Activated CD8-positive, alpha-beta memory T cell treated with anti-CD3 and anti-CD28 coated beads for 4 hours (primary cell): ENCODE measurements at places on chromosomes 1 and 21.
A peak's percentile ranks its signal among the peaks of the same experiment; 100 is the strongest.

DNA sequence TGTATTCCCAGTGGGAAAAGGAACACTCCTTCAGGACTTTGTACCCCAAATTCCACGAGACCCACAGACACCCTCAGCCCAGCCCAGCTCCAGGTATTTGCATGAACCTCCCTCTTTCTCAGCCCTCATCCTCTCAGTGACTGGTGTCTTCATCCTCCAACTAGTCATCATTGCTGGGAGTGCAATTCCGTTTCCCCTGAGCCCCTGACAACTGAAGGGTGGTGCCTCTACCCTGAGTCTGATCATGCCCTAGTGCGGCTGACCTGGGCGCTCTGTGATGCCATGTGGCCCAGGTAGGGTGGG, 3.8 kb upstream of the ZNF692 start:
- no peak for DNase-seq

- no peak for DNase-seq
These were observed 54.1 kb downstream of the ETS2 start for GRCh38 chr21:38859852-38860251.

- no peak for DNase-seq
These were observed 6.9 kb downstream of the RGS4 start for GRCh38 chr1:163076044-163076443.

- DNase-seq, result no peak
These were observed 466.1 kb downstream of the KCNT2 start for GRCh38 chr1:196142111-196142640.

DNA sequence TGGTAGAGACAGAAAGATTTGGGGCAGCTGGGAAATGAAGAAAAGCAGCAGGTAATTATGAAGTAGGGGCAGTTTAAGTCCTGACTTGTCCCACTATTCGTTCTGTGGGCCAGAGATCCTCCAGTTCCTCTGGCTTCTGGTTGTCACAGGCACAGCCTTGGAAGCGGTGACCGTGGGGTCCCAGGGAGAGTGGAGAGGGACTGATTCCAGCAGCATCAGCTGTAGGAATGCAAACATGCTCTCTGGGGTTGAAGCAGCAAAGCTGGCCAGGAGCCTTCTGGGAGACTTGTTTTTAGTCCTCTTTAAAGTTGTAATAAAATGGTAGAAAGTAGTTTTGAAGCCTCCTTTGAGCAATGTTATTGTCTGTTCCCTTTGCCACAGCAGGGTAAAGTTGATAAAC, 488.0 kb downstream of the LMO4 start:
- DNase-seq, result no peak

GRCh38 chr21:38012672-38013071, 96.4 kb upstream of the KCNJ6 start:
- DNase-seq, result no peak

DNA sequence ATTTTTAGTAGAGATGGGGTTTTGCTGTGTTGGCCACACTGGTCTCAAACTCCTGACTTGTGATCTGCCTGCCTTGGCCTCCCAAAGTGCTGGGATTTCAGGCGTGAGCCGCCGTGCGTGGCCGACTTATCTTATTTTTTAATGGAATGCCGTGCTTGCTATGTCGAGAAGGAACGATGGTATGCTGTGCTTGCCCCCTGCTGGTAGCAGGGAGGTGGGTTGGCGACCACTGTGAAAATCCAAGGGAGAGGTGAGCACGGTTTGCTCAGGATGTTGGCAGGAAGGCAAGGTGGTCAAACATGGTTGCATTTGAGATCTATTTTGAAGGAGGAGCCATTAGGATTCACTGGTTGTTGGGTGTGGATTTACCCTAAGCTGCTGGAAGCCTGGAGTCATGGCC, 45.8 kb upstream of the RCC2 start:
- no peak for DNase-seq

DNA sequence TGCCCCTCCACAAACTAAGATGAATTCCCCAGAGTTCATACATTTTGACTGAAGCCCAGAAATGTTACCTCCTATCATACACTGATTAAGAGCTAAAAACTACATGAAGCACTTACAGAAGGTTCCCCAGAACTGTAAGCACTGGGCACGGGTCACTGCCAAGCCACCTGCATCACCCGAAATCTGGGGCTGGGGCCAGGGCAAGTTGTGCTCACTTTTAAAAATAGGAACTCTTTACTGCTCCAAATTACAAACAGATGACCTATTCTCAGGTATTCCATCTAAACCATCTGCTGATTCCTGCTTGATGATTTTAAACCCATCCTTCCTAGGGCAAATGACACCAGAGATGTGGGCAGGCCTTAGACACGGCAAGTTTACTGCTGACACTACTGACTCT, 4.8 kb downstream of the SETD4 start:
- DNase-seq, result no peak

DNA sequence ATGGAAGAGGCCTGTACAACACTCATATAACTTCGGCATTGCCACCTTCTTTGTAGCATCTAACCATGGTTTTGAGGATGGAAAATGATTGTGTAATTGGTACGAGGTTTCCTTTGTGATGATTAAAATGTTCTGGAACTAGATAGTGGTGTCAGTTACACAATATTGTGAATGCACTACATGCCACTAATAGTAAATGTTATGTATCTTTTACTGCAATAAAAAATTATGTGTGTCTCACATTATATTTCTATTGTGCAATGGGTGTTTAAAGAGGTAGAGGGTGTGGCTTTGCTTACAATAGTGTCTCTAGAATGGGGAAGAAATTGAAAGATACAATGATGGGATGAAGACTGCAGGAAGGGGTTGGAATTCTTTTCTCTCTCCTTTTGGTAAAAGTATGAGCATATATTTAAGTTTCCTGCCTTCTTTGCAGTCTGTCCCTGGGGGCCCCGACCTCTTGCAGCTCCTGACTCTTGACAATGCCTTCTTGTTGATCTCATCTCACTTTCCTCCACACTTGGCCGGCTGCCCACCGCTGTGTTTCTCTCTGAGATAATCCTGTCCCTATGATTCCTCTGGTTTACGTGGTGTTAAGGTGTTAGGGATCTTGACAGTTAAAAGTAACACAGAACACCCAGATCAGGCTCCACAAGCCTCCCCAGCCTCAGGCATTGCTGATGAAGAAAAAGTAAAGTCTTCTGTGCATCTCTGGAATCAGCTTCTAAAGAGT, 39.3 kb downstream of the MTARC1 start:
- no peak for DNase-seq

GRCh38 chr1:246482805-246483568, 24.1 kb downstream of the SMYD3 start:
- no peak for DNase-seq

- DNase-seq, result no peak
These were observed 236.6 kb downstream of the DSCAM start for GRCh38 chr21:40610345-40610744.

- no peak for DNase-seq
These were observed 542.5 kb upstream of the PKN2 start for GRCh38 chr1:88141499-88142074.

GRCh38 chr21:15968776-15969310, 239.1 kb downstream of the USP25 start:
- DNase-seq, result no peak

DNA sequence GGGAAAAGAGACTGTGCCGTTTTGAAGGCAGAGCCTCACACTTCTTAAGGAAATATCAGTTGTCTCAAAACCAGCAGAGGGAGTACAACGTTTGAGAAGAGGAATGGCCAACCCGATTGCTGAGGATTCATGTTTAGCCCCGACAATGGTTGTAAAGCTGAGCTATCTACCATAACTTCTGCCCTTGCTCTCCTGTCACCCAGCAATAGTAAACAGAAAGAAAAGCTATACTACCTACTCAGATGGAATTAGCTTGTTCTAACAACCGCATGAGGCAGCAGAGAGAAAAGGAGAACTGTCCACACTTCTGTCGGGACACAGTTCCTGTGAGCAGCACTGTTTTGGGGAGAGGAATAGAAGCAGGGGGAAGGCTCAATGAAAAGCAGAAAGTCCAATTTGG, 91.2 kb downstream of the SLC45A1 start:
- no peak for DNase-seq

DNA sequence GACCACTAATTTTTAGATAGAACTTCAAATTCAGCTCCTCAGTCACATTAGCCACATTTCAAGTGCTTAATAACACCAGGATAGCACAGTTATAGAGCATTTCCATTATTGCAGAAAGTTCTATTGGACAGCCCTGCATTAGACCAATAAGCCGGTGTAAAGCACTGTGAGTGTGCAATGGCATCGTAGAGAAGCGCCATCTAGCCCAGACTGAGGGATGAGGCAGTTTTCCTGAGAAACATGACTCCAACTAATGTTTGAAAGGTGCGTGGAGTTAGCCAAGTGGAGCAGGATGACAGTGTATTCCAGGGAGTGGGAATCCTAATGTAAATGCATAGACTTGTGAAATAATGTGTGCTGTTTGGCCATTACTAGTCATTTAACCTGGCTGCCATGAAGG, 7.7 kb downstream of the RPE65 start:
- no peak for DNase-seq

- DNase-seq, result no peak
These were observed 63.3 kb downstream of the AK4 start for GRCh38 chr1:65211331-65211730.

DNA sequence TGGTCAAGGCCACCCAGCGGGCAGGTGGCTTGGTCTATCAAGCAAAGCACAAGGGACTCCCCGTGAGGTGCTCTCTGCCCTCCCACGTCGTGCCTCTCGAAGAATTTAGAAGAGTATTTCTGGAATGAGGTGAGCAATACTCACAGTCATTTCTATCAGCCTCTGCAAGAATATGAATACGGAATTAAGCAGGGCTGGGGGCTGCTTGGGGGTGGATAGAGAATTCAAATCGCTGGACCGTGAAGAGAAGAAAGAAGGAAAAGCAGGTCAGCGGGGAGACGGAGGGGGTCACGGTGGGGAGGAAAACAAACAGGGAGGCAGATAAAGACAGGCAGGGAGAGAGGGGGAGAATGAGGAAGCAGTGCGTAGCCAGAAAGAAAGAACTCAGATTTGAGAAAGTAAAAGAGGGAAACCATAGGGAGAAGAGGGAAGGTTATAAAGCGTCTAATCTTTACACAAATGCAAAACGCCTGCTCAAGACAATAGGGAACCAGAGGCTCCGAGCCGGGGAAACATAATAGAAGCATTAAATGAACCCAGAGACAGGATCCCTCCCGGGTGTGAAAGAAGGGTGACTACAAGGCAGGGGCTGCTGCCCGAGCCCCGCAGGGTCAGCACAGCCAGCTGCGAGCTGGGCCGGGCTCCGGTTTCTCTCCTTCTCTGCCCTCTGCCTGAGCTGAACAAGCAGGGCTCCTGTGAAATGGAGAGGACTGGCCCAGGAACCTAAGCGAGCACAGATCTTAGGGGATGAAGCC, 2.1 kb upstream of the EDN2 start:
- DNase-seq, result no peak

DNA sequence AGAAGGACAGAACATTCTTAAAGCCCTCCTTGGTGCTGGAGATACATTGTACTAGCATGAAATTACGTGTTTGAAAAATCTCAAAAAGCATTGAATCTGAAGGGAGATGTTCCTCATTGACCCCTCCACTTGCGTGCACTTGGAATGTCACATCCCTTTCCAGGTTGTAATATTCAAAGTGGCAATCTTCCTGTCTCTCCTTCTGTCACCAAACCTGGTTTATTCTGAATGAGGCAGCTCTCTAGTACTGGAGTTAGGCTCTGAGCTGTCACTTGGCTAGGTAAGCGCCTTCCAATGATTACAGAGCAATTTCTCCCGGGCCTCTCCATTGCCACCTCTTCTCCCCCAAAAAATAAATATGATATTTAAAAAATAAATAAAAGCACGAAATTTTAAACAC, 855 bp downstream of the DSCAM start:
- no peak for DNase-seq

DNA sequence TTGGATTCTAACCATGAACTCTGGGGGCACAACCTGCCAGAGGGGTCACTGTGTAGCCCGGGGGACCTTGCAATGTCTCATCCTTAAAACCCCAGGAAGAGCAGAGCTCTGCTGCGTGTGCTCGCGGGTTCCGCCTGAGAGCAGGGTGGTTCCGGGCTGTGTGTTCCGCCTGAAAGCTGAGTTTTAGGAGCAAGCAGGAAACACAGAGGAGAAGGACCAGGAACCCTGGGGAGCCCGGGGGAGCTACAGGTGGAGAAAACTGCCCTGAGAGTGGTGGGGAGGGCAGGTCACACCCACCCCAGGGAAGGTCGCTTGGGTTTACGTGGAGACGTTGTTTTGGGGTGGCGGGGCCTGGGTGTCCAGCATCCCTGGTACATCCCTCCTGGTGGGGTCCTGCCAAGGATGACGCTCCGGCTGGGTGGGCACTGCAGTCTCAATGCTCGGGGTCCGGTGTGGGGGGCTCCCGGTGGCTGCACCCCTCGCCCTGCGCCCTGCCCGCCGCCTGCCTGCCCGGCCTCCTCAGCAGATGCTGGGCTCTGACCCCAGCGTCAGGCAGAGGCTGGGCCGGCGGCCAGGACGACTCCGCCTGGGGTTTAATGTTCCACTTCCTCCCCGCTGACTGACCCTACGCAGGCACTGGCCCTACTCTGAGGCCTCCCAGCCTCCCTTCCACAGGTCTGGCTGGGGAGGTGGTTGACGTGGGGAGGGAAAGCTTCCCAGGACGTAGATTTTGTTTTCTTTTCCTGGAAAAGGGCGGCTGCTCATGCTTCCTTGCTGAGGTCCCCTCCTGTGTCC, 17.3 kb upstream of the C1orf159 start:
- no peak for DNase-seq

DNA sequence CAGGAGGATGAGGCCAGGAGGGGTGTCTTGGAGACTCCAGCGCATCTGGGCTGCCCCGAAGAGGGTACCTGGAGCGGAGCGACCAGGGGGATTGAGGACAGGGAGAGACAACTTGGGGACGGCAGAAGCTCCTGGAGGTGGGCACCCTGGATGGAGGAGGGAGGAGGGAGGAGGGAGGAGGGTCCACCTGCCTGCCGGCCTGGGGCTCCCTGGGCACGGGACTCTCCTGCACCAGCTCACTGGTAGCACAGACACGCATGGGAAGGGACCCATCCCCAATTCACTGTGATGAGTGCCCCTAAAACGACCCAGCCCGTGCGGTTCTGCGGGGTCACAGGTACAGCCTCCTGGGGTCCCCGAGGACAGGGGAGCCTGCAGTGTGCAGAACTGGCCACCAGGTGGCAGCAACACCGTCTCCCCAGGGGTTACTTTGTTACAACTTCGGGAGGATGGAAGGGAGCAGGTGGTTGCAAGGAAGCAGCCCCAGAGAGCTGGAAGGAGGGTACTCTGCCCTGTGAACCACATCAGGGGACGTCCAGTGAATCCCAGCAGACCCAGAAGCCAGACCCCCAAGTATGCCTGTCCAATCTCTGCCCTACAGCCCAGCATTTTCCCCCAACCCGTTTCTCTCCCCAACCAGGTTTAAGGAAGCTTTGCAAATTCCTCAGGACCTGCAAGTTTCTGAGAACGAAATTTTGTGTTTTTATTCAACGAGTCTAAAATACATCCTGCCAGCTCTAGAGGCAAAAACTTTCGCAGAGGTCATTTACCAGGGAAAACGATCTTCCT, 482.4 kb downstream of the NPHP4 start:
- DNase-seq, result peak; percentile 51

DNA sequence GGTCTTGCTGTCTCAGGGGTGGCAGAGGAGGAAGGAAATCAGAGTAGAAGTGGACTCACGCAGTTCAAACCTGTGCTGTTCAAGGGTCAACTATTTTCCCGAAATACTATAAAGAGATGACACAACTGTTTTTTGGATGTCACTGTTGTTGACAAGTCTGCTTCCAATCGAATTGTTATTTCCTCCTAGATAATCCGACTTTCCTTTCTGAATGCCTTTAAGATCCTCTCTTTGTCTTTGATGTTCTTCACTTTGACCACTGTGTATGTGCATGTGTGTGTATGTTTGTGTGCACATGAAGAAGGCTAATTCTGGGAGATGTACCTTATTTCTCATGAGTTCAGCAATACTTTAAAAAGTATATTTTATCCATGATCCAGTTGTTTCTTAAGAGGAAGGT, 21.6 kb downstream of the PADI4 start:
- DNase-seq, result no peak
